ENCODE measurements at places on chromosomes 16 and 17.

- no peak for DNase-seq
Observed at GRCh38 chr17:55432358-55433028, 10.9 kb upstream of the MMD start.

DNA sequence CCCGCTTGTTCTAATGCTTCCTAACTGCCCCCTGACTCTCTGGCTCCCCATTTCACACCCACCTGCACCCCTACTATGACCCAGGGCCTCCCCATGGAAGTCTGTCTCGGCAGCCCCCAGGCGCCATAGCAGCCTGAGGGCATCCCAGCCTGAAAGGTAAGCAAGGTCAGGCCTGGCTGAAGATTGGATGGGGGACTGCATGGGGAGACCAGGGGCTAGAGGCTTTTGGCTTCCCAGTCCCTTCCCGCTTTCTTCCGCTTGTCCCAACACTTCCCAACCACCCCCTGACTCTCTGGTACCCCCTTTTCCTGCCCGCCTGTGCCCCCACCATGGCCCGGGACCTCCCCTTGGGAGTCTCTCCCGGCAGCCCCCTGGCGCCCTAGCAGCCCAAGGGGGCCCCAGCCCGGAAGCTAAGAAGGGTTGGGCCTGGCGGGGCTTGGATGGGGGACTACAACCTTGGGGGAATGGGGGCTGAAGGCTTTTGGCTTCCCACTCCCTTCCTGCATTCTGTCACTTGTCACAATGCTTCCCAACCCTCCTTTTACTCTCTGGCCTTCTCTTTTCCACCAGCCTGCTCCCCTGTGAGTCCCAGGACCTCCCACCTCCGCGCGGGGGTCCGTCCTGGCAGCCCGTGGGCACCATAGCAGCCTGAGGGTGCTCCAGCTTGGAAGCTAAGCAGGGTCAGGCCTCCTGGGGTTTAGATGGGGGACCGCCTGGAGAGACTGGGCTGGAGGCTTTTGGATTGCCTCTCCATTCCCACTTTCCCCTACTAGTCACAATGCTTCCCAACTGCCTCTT, 2288.4 kb downstream of the TP53TG3F start:
- DNase-seq: no peak

GRCh38 chr16:28876019-28876659, 2.1 kb upstream of the ATP2A1 start:
- DNase-seq: no peak

- peak; percentile 54 for DNase-seq
Observed at GRCh38 chr17:74960570-74961342, 11.8 kb downstream of the HID1 start.

- no peak for DNase-seq
Observed at GRCh38 chr16:49341706-49342105, 31.9 kb upstream of the C16orf78 start.

Measured in HCT116 (cell line).